ENCODE measurements at places on chromosomes 2 and 18. TPM values are rescaled to one million over a fixed set of nuclear protein-coding genes. Genes with fewer than 3 reads are reported as not detected.

LYG1 gene
- 0.39 TPM for total RNA-seq

SIX2 gene
- 1.2 TPM for total RNA-seq

- DNase-seq: peak; percentile 24
Measured at GRCh38 chr18:75122334-75122958, 86.5 kb downstream of the PTGR3 start.

GRCh38 chr2:209423562-209424198 lies at the start of gene MAP2:
Gene MAP2 (plus strand): TSS chr2:209424047. CDS start chr2:209653171, 229,124 bp downstream.
- DNase-seq: peak; percentile 72

DNA sequence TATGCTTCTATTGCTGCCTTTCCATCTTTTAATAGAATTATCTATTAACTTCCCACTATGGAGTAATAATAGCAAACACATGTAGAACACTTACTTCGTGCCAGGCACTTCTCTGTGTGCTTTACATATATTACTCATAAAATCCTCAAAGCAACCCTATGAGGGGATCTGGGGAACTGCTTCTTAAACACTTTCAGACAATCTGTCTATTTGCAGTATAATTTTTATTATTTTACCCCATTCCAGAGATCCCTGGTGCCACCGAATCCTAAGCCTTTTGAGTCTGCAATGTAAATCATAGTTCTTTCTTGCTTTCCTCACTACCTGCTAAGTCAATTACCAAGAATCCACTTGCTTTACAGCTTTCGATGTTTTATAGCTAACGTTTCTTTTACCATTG lies 25.6 kb upstream of the GCFC2 start:
- no peak for DNase-seq

GRCh38 chr2:239093542-239093941 lies 245.7 kb downstream of the TWIST2 start:
- no peak for DNase-seq
